ENCODE measurements at places on chromosomes 12 and 14.

DNA sequence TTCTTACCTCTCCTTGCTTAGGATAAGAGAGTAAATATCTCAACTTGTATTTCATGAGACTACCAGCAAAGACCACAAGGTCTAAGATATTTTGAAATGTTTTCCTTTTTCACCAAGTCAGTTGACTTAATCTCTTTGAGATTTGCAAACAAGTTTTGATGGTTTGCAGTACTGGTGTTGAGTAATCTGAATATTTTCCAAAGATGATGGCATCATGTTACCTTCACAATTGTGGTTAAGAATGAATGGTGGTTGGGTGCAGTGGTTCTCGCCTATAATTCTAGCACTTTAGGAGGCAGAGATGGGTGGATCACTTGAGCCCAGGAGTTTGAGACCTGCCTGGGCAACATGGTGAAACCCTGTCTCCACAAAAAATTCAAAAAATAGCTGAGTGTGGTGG, 225.7 kb downstream of the TMTC2 start:
- DNase-seq, result no peak

- no peak for DNase-seq
These were observed 34.5 kb downstream of the FBRSL1 start for GRCh38 chr12:132524405-132524804.

DNA sequence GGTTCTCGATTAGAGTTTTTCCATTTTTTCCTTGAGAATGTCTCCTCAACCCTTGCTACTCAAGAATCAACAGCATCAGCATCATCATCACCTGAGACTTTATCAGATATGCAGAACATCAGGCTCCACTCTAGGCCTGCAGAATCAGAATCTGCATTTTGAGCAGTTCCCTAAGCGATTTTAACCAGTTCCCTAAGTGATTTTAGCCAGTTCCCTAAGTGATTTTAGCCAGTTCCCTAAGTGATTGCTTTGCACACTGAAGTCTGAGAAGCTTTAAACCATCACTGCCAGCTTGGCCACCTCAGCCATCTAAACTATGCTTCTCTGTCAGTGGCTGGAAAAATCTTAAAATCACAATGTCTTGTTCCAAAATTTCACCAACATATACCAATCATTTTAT, 29.4 kb upstream of the SLC38A1 start:
- no peak for DNase-seq

GRCh38 chr14:36633580-36633979, 28.1 kb upstream of the PAX9 start:
- DNase-seq, result no peak

- DNase-seq, result no peak
These were observed 17.5 kb downstream of the AMN start for GRCh38 chr14:102939820-102940561.

GRCh38 chr12:60535363-60535762, 939.5 kb downstream of the SLC16A7 start:
- DNase-seq, result no peak

DNA sequence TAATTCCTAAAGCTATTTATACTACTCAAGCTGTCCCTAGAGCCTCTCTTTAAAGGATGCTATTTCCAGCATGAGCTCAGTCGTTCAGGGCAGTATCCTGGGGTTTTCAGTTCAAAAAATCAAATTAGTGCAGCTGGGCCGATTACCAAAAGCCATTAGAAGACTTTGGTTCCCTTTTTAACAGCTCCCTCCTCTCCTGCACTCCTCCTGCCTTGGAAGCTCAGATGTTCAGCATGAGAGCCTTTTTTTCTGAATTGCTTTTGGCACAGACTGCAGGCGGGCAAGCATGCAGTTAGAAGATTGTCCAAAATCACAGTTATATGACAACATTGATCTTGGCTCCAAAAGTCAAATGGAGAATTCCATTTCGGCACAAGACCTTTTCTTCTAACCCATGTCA, 179.6 kb downstream of the SLC35F4 start:
- DNase-seq, result no peak

GRCh38 chr12:108805136-108805535, 52.2 kb downstream of the SSH1 start:
- no peak for DNase-seq

- no peak for DNase-seq
These were observed 33.4 kb downstream of the TMTC1 start for GRCh38 chr12:29750131-29750927.

DNA sequence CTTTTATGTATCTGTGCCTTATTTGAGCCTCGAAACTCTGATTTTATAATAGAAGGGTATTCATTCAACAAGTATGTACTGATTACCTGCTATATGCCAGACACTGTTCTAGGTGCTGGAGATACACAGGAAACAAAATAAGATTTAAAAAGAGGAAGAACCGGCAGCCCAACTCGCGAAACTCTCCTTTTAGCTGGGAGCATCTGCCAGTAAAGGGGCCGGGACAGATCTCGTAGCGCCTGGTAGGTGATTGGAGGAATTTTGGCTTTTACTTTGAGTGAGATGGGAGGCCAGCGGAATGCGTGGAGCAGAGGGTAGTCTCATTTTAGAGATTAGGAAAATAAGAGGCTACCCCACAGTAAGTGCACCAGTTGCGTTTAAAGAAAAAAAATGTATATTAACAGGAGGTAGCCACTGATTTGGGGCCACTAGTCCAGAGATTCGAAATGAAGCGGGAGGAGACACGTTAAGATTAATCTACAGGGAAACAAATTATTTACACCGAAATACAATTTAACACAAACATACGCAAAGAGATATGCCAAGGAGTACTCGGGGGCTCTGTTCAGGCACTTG, 520 bp upstream of the MON2 start:
- no peak for DNase-seq

DNA sequence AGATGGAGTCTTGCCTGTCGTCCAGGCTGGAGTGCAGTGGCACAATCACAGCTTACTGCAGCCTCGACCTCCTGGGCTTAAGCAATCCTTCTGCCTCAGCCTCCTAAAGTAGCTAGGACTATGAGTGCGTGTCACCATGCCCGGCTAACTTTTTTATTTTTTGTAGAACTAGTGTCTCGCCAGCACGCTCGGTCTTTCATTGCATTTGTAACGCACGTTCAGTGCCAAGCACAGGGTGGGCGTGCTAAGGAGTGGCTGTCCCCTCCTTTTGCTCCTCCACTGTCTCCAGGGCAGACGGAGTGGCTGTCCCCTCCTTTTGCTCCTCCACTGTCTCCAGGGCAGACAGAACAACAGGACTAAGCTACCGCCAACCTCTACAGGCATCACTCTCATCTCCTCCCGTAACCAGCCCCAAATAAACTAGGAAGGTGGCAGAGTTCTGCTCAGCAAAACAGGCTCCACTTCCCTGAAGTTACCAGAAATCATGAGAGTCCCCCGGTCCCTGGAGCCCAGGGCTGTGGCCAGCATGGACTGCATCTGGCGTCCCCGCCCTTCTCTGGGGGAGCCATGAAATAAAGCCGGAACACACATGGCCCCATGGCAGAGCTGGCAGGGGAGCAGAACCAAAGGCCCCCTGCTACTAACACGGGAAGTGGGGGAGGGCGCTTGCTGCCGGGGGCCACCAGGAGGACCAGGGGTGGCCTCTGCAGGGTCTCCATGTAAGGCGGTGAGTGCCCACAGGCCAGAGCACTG, 60.2 kb downstream of the CCDC88C start:
- no peak for DNase-seq
